ENCODE measurements at places on chromosomes 2 and 18.
A peak's percentile ranks its signal among the peaks of the same experiment; 100 is the strongest.

- no peak for DNase-seq
Measured at GRCh38 chr18:69996951-69997798, 49.5 kb upstream of the CD226 start.

DNA sequence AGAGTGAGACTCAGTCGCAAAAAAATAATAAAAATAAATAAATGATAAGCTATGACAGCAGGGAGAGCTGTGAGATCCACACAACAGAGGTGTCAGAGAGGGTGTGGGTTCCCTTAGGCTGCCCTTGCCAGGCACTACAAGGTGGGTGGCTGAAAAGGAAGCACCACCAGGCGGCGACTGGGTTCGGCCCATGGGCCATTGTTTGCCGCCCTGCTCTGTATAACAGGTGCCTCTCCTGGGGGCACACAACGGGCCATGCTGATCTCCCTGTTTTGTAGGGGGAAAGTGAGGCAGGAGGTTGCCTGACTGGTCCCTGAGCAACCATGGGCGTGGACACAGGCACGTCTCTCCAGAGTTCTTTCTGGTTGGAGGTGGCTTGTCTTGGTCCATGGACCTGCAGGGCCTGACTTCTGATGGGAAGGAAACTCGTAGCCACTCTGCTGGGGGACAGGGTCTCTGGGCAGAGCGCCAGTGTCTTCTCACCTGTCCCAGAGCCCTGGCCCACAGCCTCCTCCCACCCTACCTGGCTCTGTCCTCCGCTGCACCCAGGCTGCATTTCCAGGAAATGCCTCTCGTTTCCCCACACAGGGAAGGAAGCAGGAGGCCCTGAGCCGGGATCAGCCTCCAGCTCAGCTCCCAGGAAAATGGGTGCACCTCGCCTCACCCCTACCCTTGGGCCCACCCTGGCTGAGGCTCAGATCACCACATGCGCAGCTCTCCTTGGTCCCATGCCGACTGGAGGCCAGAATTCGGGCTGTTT, 109.6 kb upstream of the ODC1 start:
- DNase-seq = no peak

DNA sequence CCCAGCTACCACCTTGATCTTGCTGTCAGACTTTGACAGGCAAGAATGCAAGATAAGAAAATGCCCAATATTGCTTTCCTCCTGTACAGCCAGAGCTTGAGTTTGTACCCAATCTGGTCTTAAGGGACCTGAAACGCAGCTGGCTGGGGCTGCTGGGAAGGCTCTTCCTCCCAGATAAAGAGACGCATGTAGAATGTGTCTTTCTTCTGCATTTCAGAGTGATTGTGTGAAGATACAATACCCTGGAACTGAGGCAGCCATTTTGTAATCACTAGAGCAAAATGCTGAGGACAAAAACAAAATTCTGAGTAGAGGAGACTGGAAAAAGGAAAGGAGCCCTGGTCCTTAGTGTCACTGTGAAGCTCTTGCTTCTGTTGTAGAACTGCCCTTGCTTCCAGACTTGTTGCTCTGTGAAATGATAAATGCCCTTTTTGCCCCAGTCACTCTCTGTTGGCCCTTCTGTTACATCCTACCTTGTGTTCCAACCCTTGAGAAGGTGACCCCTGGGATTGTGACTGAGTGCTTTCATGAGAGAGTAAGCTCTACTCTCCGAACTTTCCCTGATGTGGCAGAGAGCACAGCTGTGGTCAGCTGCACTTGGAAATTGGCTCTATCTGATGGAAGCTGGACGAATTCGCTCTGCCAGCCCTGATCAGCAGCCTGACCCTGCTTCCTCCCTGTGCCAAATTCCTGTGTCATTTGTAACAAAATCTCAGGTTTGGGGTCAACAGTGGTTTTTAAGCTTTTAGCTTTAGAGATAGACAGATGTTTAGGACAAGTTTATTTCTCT, 137.4 kb upstream of the RBMS1 start:
- no peak for DNase-seq

- DNase-seq = no peak
Measured at GRCh38 chr2:212722046-212722445, 183.4 kb upstream of the ERBB4 start.

DNA sequence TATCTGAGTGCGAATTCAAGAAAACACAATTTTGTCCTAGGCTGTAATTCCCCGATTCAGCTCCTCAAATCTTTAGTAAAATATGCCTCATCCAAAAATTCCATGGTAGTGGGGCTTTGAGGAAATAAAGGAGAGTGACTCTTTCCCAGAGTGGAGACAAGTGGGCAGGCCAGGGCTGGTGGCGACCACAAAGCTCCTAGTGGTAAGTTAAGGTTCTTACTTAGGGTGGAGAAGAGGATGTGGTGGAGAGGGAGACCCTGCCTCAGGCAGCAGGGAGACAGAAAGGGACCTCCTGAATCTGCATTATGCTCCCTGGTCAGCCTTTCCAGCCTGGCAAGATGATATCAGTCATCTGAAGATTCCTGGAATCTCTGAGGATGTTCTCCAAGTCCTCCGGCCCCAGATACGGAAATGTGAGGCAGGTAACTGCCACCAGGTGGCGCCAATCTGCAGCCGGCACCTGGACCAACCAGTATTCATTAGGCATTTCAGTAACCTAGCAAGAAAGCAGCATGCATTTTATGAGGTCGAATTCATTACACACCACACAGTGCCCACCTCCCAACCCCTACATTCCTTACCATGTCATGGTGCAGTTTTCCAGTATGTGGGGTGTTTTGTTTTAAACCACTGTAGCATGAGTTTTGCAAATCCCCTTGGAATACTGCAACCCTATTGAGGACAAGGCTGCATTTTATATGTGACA, 106.4 kb downstream of the POLE4 start:
- peak; percentile 59 for DNase-seq

DNA sequence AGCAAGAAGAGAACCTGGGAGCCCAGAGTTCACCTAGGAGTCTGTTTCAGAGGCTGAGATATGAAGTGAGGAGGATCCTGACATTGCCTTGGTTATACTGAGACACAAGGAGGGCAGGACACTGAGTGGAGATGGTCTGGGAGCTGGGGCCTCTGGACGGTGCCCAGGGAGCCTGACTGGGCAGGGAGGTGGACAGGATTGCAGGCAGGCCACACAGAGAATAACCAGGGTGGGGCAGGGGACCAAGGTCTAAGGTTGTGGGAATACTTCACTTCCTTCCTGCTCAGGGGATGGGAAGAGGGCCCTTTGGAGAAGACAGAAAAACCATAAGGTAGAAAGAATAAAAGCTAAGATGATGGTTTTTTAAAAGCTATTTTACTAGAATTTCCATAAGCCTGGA, 18.7 kb downstream of the EDAR start:
- no peak for DNase-seq

Data from activated naive CD8-positive, alpha-beta T cell treated with anti-CD3 and anti-CD28 coated beads, Interleukin-2, amount 50 U/mL, for 24 hours (primary cell).